Activated CD4-positive, alpha-beta memory T cell treated with anti-CD3 and anti-CD28 coated beads for 36 hours (primary cell): ENCODE measurements at places on chromosomes 11 and 22.
A peak's percentile ranks its signal among the peaks of the same experiment; 100 is the strongest.

GRCh38 chr11:63603180-63603518 lies 11.1 kb downstream of the PLAAT3 start:
- DNase-seq, result no peak

DNA sequence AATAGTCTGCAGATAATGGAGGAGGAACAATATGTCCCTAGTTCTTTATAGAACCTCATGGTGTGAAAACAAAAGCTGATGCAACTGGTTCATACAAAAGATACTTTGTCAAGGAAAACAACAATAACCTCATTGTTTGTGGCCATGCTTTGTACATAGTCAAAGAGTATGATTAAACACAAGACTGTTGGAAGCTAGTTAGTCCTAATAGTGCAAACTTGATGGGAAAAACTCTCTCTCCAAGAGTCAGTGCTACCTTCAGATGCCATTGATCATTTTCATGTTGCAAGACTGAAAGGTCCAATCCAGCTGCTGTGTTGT lies 20.1 kb upstream of the PLAAT2 start:
- no peak for DNase-seq

DNA sequence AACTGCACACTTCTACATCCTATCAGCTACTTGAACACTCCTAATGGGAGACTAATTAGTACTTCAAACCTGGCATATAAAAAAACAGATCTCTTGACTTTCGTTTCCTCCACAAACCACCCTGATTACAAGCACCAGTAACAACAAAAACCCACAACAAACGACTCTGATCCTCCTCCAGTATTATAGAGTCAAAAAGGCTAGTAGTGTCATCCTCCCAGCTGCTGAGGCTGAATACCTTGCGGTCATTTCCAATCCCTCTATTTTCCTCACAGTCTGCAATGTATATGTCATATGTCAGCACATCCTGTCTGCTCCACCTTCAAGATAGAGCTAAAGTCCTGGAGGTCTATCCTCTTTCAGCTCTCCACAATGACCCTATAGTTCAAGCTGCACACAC lies 688.9 kb upstream of the RAG2 start:
- no peak for DNase-seq

GRCh38 chr11:64294774-64295173 lies 3.7 kb downstream of the KCNK4 start:
- DNase-seq, result no peak

- DNase-seq, result peak; percentile 82
Measured at GRCh38 chr11:46308631-46309419, 31.4 kb downstream of the CREB3L1 start.

DNA sequence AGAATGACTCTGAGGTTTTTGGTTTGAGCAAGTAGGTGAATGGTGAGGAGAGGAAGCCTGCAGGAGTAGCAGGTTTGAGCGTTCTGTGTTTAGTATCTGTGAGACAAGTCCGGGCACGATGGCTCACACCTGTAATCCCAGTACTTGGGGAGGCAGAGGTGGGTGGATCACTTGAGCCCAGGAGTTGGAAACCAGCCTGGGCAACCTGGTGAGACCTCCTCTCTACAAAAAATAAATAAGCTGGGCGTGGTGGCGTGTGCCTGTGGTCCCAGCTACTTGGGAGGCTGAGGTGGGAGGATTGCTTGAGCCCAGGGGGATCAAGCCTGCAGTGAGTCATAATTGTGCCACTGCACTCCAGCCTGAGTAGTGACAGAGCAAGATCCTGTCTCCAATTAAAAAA lies 9.7 kb upstream of the CENATAC start:
- no peak for DNase-seq

- DNase-seq, result peak; percentile 22
Measured at GRCh38 chr11:86523738-86524619, 148.4 kb downstream of the ME3 start.

- no peak for DNase-seq
Measured at GRCh38 chr11:122604621-122605020, 50.9 kb upstream of the UBASH3B start.
